ENCODE measurements at places on chromosomes 5 and 9.

DNA sequence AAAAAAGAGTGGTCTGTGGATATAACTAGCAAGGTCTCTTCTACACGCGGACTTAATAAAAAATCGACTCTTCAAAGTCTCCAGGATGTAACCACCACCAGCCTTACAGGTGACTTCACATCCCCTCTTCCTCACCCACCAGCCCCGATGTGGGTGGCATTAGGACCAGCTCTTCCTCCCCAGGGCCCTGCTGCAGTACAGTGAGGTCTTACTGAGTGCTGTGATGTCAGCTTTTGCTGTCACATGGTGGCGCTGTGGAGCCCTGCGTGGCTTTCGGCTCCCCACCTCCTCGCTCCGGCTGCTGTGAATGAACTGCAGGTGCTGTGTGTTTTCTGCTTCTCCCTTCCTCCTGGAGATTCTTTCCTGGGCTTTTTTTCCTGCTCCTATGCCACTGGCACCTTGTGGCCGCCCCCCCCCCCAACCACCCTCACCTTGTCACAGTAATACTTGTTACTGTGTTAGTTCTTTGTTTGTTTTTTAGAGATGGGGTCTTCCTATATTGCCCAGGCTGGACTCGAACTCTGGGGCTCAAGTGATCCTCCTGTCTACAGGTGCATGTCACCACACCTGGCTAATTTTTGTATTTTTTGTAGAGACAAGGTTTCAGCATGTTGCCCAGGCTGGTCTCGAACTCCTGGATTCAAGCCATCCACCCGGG, 15.8 kb upstream of the RAPGEF1 start:
- peak; percentile 82 for DNase-seq

GRCh38 chr5:947626-948471, 55.2 kb downstream of the TRIP13 start:
- DNase-seq, result no peak

- no peak for DNase-seq
These were observed 151.9 kb downstream of the ELAVL2 start for GRCh38 chr9:23674016-23674585.

- no peak for DNase-seq
These were observed 43.4 kb upstream of the SH3PXD2B start for GRCh38 chr5:172497591-172498255.

DNA sequence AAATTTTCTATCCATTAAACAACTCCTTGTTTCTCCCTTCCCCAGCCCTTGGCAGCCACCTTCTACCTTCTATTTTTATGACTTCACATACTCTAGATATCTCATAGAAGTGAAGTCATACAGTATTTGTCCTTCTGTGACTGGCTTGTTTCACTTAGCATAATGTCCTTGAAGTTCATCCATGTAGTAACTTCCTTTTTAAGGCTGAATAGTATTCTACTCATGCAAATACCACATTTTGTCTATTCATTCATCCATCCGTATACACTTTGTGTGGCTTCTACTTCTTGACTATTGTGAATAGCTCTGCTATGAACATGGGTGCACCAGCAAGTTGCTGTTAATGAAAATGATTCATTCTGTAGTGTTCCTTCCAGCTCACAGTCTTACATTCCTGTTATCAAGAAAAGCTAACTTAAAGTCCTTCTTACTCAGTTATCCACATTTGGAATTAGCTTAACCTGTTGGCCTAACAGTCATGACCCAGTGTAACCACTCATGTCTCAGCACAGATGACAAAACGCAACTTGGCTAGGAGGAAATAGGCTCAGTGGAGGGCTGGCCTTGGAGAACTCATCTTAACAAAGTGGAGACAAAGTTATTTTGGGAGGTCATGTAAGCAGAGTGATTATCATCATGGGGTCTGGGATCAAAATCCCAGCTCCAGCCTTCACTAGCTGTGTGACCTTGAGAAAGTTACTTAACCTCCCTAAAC, 129.7 kb upstream of the MAP3K1 start:
- no peak for DNase-seq

GRCh38 chr5:17329571-17329970, 112.1 kb downstream of the BASP1 start:
- no peak for DNase-seq

DNA sequence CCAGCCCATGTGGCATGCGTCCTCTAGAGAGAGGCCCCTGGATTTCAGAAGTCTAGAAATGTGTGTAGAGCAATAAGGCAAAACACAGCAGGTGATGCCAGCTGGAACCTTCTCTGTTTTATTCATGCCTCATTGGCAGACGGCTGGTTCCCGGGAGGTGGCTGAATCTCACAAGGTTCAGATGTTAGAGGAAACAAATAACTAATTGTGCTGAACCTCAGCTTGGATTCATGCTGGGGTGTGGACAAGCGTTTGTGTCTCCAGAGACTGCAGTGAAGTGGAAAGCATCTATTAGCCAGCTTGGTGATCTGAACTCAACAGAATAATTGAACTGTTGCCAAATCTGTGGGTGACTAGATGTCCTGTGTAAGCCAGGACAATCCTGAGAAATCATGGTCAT, 131.1 kb upstream of the NR4A3 start:
- DNase-seq, result no peak

GRCh38 chr9:84869091-84869490, 199.6 kb downstream of the NTRK2 start:
- no peak for DNase-seq

GRCh38 chr5:87765009-87765408, 352.3 kb upstream of the CCNH start:
- no peak for DNase-seq

DNA sequence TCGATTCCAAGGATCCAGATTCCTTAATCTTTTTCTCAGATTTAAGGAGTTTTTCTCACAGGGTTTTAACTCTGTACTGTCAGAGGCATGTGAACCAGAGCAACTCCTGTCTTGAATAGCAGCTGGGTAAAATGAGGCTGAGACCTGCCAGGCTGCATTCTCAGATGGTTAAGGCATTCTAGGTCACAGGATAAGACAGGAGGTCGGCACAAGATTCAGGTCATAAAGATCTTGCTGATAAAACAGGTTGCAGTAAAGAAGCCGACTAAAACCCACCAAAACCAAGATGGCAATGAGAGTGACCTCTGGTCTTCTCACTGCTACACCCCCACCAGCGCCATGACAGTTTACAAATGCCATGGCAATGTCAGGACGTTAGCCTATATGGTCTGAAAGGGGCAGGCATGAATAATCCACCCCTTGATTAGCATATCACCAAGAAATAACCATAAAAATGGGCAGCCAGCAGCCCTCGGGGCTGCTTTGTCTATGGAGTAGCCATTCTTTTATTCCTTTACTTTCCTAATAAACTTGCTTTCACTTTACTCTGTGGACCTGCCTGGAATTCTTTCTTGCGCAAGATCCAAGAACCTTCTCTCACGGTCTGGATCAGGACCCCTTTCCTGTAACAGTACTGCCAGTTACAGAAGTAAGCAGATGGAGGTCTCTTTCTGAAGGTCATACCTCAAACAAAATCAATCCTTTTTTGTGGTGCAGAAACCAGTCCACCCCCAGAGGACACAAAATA, 87.1 kb downstream of the SLC38A9 start:
- no peak for DNase-seq

DNA sequence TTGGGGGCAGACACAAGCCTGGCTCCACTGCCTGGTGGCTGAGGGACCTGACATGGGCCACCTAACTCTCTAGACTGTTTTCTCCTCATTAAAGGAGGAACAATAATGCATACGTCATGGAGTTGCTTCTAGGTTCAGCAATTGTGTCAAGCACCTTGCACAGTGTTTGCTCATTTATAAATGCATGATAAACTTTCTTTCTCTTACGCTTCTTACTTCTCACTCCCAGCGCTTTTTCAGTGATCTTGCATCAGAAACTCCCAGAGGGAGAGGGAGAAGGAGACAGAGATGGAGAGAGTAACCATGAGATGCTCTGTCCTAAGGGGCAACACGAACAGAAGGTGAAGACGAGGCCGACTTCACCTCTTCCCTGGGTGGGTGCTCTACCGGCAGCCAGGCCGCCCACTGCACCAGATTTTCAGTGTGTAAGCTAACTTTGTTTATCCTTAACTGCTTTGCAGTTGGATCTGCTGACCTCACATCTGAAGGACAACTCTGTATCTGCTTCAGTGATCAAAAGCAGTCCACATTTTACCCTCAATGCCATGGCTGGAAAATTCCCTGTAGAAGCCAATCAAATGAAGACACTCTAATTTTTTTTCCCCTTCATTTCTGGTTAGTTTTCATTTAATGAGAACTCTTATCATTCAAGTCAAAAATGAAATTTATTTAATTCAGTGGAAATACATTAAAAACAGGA, 35.3 kb downstream of the MED27 start:
- no peak for DNase-seq

GRCh38 chr9:15371448-15371845, 51.2 kb upstream of the SNAPC3 start:
- no peak for DNase-seq

GRCh38 chr5:145903867-145904266, 31.1 kb upstream of the GRXCR2 start:
- DNase-seq, result no peak

- no peak for DNase-seq
These were observed 263.2 kb downstream of the KCTD16 start for GRCh38 chr5:144433893-144434292.

DNA sequence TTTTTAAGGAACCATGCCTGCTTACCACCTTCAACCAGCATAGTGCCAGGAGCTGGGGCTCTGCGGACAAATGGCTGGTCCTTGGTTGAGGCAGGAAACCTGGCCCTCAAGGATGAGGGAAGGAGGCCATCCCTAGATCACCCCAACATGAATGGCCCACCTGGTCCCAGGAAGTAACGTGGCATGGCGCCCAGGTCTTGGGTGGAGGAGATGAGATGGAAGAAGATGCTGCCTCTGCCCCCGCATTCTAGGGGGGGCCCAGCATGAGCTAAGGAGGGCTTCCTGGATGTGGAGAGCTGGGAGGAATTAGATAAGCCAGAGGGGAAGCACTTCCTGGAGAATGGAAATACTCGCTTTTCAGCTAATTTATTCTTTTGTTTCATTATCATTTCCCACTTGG, 95.0 kb downstream of the DAB2IP start:
- no peak for DNase-seq

DNA sequence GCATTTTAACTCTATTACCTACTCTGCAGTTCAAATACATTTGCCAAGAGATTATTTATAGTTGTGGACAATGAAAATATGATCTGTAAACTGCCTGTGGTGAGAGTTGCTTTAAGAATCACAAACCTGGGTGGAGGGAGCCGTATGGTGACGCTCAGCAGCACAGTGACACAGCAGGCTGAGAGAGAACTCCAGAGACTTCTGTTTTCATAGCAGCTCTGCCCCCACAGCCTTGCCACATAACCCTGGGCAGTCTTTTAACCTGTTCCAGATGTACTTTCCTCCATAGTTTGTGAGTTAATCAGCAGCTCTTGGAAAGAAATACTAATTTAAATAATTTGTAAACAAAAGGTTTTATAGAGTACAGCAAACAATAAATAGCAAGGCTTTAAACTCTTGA, 450.5 kb downstream of the ELAVL2 start:
- DNase-seq, result no peak

DNA sequence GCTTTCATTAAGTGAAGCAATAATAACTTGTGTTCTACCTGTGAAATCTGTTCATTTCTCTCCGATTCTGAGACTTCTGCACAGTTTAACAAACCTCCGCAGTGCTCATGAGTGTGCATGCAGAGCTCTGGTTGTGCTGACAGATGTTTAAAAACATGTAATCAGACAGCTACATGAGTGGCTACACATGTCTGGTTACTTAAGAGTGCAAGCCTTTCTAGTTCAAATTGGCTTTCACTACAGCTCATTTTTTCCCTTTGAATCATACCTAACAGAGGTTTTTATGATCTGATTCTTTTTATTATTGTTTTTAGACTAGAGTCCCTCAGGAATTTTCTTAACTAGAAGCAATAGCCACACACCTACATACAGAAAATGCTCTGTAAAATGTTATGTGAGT, 310.2 kb downstream of the ARRDC3 start:
- no peak for DNase-seq

- no peak for DNase-seq
These were observed 16.3 kb upstream of the PITX1 start for GRCh38 chr5:135050244-135050767.

- no peak for DNase-seq
These were observed 53.5 kb upstream of the COL15A1 start for GRCh38 chr9:98890256-98890655.

DNA sequence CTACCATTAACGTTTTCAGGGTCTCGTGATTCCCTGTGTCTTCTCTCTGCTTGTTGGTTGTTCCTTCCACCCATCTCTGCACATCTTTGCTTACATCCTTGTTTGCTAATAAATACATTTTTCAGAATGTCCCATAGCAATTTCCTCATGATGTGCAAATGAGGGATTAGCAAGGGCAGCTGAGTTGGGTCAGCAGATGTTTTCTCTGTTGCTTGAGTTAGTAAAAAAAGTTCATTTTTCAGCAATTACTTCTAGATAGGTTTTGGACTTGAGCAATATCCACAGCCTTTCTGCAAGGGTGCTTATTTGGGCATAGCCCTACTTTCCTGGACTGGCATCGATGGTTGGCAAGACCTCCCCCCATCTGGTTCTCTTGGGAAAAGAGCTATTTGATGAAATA, 4.8 kb upstream of the TNFSF15 start:
- DNase-seq, result no peak

- DNase-seq, result no peak
These were observed 168.2 kb upstream of the RAI14 start for GRCh38 chr5:34487956-34488355.

DNA sequence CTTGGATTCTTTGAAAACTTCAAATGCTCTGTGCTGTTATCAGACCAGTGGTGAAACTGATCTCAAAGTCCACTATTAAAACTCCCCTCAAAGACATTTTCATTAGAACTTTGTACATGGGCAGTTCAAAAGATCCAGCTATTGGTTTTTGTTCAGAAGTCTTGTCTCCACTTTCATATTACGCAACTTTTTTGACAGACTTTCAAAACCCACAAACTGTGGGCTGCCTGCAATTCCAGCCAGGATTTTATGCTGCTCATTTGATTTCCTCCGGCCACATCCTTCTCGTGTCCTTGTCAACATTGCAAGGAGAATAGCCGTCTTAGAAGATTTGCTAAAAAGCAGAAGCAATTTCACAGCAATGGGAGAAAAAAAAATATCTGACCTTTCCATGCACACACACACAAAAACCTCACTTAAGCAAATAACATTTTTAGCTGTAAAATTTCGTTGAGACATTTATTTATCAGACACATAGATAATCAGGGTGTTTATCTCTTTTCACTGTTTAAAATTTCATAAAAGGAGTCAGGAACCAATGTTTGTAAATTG, 1990.5 kb downstream of the MAT2B start:
- no peak for DNase-seq

Measured in HEK293T (cell line).